ENCODE measurements at places on chromosomes 2 and 18.
A peak's percentile ranks its signal among the peaks of the same experiment; 100 is the strongest.

- peak; percentile 61 for DNase-seq
Measured at GRCh38 chr2:55869637-55870325, 53.8 kb downstream of the EFEMP1 start.

GRCh38 chr2:208549546-208550158, 143.1 kb downstream of the PTH2R start:
- DNase-seq = no peak

- peak; percentile 59 for DNase-seq
Measured at GRCh38 chr2:12675352-12675795, 41.4 kb upstream of the TRIB2 start.

GRCh38 chr2:74503506-74504475, 3.7 kb downstream of the PCGF1 start:
- DNase-seq = peak; percentile 44

DNA sequence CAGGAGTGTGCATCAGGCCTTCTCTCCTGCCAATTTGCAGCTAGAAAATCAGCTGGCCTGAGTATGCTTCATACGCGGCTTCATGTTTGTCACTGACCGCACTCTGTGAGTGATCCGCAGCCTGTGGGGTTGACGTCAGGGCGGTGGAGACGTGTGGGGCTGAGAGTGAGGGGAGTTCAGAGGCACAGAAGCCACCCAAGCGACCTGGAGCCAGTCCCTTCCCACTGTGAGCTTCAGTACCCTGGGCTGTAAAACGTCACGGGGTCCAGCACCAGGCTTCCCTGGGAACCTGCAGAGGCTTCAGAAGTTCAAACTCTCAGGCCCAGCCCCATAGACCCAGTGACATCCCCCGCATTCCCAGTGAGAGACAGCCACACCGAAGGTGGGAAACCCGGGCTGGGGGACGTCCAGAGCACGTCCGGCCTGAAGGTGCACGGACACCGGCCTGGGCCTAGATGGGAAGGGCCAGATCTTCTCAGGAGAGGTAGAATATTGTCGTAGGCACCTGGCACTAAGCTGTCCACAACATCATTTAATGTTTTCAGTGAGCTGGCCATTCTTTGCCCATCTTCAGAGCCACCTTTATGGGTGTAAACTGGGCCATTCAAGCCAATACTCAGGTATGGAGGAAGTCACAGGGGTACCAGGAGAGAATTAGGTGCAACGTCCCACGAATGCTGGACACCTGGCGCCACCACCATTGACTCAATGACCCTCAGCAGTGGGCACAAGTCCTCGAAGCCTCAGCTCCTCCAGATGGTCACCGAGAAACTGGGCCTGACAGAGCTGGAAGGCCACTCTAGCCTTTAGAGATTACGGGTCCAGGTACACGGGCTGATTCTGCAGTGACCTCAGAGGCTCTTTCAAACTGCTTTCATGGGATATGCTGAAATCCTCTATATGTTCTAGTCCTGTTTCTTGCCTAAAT, 235.6 kb upstream of the MYT1L start:
- DNase-seq = no peak

- peak; percentile 38 for DNase-seq
Measured at GRCh38 chr2:112482309-112483041, 519 bp downstream of the TTL start.

- no peak for DNase-seq
Measured at GRCh38 chr2:48189552-48190228, 283.4 kb upstream of the FBXO11 start.

DNA sequence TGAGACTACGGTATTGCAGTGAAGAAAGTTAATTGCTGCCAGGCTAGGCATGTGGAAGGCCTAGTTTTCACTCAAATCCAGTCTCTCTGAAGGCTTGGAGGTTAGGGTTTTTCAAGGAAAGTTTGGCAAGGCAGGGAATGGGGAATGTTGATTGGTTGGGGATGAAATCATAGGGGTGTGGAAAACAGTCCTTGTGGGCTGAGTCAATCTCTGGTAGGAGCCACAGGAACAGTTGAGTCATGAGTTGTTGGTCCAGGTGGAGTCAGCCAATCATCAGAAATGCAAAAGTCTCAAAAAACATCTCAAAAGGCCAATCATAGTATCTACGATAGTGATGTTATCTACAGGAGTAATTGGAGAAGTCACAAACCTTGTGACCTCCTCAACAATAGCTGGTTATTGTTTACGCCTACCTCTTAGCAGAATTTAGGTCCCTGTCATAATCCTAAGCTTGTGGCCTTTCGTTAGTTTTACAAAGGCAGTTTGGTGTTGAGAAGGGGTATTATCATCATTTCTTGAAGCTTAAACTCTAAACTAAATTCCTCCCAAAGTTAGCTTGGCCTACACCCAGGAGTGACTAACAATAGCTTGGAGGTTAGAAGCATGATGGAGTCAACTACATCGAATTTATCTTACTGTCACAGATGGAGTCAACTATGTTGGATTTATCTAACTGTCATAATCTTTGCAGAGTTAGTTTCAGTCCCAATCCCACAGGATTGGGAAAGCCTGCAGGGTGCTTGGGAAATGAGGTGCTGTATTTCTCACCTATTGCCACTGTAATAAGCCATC, 33.7 kb upstream of the APCDD1 start:
- peak; percentile 55 for DNase-seq

DNA sequence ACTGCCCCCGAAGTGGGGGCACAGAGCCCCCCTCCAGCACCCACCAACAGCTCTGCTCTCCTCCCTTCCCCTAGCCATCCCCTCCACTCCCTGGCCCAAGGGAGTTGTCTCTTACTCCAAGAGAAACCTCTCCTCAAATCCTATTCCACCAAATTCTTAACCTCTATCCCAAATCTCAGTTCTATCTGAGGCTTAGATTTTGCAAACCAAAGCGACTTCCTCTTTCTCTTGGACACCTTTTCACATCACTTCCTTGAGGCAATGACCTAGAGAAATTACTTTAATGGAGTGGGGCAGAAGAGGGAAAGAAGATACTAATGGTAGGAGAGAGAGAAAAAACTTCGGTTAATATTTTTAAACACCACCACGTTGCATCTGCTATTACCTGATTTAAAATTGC, 167.2 kb downstream of the SS18 start:
- DNase-seq = no peak

GRCh38 chr2:234366891-234367290, 130.0 kb downstream of the ARL4C start:
- DNase-seq = peak; percentile 46

DNA sequence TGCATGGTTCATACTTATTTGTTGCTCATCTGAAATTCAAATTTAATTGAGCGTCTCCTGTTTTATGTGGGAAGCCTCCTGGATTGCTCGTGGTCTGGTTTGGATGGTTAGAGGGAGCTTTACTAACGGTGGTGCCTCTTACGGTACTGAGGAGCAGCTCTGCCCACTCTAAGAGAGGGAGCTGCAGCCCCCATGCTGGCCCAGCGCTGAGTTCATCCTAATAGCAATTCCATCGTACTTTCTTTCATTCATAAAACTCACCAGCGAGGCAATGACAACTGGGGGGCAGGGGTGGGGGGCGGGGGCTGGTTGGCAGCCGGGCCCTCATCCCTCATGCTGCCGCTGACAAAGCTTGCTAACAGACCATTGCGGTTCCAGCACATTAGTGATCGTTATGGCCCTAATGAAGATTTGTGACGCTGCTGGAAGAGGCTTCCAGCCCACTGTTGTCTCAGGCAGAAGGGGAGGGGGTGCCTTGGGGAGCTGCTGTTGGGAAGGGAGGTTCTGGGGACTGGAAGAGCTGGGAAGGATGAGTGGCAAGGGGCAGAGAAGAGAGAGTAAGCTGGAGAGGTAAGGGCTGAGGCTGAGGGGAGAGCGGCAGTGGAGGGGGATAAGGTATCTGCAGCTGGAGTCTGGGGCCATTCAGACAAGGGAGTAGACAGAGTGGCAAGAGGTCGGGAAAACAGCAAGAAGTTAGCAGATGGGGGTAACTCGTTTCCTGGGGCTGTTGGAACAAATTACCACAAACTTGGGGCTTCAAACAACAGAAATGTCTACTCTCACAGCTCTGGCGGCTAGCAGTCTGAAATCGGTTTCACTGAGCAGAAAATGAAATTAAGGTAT, 238.1 kb downstream of the LPIN1 start:
- DNase-seq = no peak

DNA sequence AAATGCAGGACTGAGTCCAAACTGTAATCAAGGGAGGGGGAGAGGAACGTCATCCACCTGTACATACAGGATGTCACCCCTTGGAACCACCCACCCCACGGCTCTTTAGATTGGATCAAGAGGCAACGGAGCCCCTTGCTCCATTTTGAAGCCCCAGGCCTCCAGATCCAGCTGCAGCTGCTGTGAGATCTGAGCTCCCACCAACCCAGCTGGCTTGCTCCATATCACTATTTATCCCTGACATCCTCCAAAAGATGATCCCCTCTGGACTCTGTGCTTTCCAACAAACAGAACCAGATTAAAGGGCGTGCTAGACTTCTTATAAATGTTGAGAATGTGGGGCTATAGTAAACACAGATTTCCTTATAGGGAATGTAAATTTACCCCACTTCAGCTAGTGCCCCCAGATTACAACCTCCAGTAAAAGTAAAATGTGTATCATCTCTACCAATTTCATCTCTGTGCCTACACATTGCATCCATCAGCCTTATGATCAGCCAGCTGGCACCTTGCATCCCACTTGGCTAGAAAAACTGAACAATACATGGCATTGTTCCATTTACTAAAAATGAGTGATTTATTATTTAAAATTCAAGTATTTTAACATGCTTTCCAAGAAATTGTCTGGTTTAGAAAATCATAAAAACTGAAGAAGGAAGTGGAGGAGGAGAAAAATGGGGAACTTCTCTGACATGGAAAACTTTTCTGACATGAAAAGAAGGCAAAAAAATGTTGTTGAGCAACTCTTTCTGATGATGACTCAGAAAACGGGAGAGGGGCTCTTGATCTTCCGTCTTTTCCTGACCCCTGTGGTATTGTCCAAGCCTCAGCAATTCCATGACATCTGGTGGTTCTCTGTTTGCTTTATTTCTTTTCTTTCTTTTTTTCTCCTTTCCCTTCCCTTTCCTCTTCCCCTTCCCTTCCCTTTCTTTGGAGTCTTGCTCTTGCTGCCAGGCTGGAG, 262.6 kb upstream of the THUMPD2 start:
- peak; percentile 84 for DNase-seq

DNA sequence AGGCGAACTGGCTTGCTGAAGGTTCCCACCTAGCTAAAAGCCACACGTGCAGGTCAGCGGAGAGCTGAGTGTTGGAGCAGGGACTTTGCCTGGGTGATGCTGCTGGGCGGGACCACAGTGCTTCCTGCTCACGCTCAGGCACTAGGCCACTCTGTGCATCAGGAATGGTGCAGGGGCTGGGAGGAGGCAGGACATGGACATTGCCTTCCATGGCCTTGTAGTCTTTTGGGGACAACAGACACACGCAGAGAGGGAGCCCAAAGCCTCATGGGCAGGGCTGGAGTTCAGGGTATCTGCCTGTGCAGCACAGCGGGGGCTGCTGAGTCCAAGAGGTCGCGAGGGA, 207.2 kb downstream of the ZBTB7C start:
- no peak for DNase-seq

DNA sequence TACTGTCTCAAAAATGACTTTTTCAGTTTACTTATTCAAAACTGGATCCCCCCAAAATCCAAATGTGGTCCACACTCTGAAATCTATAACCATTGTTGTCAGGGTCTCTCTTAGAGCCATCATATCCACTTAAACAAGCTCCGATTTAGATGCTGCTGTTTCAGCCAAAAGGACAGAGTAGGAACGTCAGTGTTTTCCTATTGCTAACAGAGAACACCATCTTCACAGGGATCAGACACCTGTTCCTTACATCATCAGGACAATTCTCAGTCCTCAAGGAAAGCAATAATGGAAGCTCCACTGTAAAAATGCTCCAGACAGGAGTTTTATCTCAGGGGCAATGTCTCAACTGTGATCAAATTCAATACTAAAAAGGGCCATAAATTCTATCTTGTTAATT, 155.4 kb downstream of the STK39 start:
- no peak for DNase-seq

GRCh38 chr2:122138561-122138960, 383.1 kb downstream of the TSN start:
- no peak for DNase-seq

- DNase-seq = no peak
Measured at GRCh38 chr2:20040489-20041172, 10.8 kb downstream of the LAPTM4A start.

DNA sequence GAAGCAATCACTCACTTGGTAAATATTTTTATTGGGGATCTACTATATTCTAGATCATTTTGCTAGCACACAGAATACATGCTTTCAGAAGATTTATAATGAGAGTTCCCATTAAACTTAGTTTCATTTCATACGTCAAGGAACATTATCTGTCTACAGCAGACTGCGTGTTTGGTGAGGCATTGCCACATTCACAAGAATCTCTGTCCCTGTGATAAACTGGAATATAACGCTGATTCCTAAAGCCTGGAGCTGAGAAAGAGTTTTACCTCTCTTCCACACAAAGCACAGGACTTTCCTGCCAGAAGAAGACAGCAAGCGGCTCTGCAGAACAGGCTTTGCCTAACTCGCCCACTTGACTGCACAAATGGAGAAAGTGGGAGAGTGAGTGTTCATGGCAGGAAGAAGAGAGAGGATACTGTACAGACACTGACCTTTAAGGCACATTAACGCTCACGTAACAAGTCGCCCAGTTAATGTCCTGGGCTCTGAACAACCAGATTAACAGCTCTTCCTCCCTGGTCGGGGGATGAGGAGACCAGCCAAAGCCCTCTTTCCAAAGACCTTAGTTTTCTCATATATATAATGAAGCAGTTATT, 356.2 kb downstream of the GPD2 start:
- no peak for DNase-seq

DNA sequence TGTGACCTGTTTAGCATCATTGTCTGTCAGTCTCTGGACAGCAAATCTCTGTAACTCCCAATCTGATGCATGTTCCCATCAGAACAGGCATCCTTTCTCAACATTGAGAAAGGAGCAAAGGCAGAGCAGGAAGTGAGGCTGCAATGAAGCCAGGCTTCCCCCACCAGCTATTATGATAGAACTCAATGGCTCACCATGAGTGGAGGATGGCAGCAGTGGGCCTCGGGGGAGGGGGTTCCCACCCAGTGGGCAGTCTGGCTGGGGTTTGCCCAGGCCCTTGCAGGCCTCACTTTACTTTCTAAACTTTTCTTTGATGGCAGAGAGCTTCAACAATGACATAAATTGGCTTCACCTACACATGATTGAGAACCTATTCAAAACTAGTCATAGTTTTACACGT, 240.6 kb upstream of the CXCR4 start:
- no peak for DNase-seq

- DNase-seq = no peak
Measured at GRCh38 chr2:68537011-68537410, 69.6 kb downstream of the APLF start.

GRCh38 chr2:146874260-146874658, 970.6 kb upstream of the ACVR2A start:
- DNase-seq = peak; percentile 84

DNA sequence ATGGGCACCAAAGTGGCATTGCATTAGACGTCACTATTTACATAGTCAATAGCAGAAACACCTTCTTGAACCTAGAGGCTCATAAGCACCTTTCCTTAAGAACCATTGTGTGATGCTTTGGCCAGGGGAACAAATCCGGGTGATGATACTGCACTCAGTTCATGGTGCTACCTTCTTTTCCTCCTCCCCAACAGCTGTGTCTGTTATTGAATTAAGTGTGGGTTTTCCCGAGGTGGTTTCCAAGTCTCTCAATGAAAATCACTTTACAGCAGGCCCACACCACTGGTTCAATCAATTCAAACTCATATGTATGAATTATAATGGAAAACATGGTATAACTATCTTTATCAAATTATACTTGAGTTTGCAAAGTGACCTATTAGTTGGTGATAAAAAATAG, 9.3 kb upstream of the EFEMP1 start:
- no peak for DNase-seq

Measured in amniotic epithelial cell (primary cell).